ENCODE measurements at places on chromosomes 2 and 18. TPM values are rescaled to one million over a fixed set of nuclear protein-coding genes. Genes with fewer than 3 reads are reported as not detected.

GRCh38 chr2:152883951-152884487 is 165.6 kb downstream of the ARL6IP6 start:
- H3K27me3 ChIP-seq = no peaks in the 10 kb centered on the region
- no peak overlapping the region for H3K27ac ChIP-seq
- H3K4me3 ChIP-seq = no peak overlapping the region

DNA sequence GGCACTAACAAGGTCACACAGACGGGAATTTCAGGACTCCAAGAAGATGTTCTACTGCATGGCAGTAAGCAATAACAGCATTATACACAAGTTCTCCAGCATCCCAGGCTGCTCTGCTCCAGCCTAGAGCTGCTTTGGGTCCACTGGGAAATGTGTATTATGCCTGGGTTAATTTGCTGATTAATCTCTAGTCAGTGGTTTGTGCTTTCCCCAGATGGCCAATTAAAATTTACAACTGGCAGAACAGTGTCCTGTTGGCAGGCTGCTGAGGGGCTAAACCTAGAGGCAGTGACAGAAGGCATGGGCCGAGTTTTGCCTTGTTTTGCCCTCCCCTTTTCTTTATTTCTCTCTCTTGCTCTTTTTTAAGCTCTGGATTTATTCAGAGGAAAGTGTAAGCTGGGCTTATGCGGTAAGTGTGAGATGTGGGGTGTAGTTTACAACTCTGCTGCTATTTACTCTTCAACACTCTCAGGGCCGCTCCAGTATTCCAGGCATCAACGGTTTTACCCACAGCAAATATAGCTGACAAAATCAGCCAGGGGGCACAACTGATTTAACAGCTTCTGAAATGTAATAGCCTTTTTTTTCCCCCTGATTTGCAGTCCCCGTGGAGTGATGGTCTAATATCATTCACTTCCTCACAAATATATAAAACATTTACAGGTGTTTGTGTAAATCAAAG is 348.0 kb downstream of the GPD2 start:
- H3K36me3 ChIP-seq = no peaks in the 10 kb centered on the region
- no peak for DNase-seq
- no peak overlapping the region for H3K27ac ChIP-seq
- no peaks in the 10 kb centered on the region for H3K4me1 ChIP-seq

DNA sequence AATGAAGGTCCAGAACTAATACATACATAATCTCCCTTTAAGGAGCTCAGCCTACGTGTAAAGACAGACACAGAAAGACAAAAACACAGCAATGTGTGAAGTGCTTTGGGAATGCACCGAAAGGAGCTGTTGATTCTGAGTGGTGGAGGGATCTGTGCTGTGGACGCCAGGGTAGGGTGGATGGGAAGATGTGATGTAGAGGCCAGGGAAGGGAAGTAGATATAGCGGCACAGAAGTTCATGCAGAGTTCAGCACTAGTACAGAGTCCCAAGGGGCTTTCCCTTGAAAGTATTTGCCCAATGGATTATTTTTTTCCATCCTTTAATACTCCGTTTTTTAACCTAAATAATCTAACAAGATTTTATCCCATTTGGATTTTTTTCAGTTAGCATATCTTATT is 32.1 kb upstream of the DOCK10 start:
- H3K4me3 ChIP-seq = no peak overlapping the region
- DNase-seq = no peak
- no peaks in the 10 kb centered on the region for H3K27me3 ChIP-seq
- no peaks in the 10 kb centered on the region for H3K36me3 ChIP-seq
- no peaks in the 10 kb centered on the region for H3K4me1 ChIP-seq

DNA sequence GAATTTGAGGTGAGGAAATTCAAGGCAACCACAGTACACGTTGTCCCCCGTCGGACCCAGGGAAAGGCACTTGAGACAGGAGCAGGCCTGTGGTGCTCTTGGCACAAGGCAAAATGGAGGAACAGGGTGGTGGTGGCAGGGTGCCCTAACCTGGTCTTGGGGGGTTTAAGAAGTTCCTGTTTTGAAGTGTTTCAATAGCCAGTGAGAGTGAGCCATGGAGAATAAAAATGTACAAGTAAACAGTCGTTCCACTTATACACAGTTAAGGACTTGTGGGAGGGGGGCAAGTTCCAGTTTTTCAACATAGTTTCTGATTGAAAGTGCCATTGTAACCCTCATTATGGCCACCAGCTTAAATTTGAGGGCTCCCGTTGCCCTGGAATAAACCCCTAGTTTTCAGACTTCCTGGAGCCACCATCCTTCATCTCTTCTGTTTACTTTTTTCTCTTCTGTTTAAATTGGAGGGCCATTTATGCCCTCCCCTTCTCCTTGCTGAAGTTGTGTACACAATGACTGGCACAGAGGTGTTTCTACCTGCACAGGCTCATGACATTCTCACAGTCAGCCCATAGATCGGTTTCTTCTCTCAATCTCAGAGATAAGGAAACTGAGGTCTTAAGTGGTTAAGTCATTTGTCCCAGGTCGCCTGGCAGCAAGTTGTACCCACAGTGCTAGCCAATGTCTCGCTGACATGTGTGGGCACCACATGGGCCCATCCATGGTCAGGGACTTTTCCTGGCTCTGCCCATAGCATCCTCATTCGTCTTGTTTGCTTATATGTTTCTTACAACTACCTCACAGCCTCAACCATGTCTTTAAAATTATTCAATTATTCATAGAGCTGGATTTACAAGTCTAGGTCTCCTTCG is 66.0 kb upstream of the ST3GAL5 start:
- no peak overlapping the region for H3K27ac ChIP-seq
- H3K36me3 ChIP-seq = no peaks in the 10 kb centered on the region
- no peak for DNase-seq
- no peaks in the 10 kb centered on the region for H3K4me1 ChIP-seq
- H3K27me3 ChIP-seq = no peaks in the 10 kb centered on the region

DNA sequence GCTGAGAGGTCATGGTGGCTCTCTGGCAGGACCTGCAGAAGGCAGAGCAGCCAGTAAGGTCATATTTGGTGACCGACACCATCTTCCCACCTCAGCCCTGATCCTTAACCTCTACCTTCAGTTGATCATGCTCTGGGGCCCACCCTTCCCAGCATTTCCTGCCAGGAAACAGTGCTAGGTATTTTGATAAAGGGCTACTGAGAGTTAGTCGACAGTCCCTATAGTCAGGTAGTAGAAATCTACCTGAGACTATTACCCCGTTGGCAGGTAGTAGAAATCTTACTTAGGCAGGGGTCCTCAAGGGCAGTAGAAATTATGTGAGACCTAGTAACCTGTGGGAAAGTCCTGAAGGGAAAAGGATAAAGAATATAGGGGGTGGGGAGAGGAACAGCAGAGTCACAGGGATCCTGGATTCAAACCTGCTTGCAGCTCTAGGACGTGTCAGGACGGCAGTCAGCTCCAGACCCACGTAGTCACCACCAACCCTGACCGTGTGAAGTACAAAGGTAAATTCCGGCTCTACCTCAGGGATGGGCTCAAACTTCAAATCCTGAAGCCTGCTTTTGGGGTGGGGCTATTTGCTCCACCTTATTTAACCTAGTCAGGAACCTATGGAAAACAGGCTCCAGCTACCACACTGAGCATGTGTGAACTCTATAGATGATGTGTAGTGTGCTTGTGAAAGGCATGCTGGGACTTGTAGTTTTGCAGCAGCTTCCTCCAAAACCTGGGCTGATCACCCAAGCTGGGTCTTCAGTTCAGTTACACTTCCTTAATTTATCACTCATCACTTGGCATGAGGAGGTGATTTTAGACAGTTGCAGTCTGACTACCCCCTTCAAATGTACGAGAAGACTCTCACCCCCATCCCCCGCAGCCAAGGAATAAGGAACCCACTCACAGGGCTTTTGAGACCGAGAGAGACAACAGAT is at the start of gene DQX1:
Gene DQX1, minus strand, starts transcription at position 515 of the 932 bp plus-strand sequence. Its CDS starts 502 bp downstream, at position 13.
- peaks cover 34% of the 10 kb centered on the region for H3K27me3 ChIP-seq
- peak; percentile 44 for DNase-seq
- H3K36me3 ChIP-seq = peaks cover 10% of the 10 kb centered on the region
- no peak within 1 kb of the TSS for H3K4me3 ChIP-seq
- H3K27ac ChIP-seq = no peak within 1 kb of the TSS

- H3K36me3 ChIP-seq = no peaks in the 10 kb centered on the region
- DNase-seq = no peak
- no peak overlapping the region for H3K4me3 ChIP-seq
- H3K4me1 ChIP-seq = no peaks in the 10 kb centered on the region
- no peaks in the 10 kb centered on the region for H3K27me3 ChIP-seq
- H3K27ac ChIP-seq = no peak overlapping the region
Measured at GRCh38 chr2:158315000-158315399, 141.6 kb downstream of the CCDC148 start.

DNA sequence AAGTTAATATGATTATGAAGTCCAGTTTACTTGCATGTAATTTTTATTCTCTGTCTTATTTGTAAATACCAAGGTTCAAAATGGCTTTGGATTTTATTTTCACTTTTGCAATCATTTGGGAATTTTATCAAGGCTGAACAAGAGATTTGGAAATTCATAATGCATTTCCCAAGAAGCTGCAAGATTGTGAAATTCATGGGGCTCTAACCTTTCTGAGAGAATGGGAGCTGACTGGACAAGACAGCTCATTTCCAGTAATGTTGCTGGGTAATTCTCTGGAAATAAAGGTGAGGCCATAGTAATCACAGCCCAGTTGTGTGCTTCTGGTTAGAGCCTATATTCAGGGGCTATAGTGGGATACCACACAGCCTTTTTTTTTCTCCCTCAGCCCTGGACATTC is 21.5 kb upstream of the NABP1 start:
- no peaks in the 10 kb centered on the region for H3K4me1 ChIP-seq
- no peaks in the 10 kb centered on the region for H3K36me3 ChIP-seq
- no peaks in the 10 kb centered on the region for H3K27me3 ChIP-seq
- H3K4me3 ChIP-seq = no peak overlapping the region
- peak; percentile 92 for DNase-seq

DNA sequence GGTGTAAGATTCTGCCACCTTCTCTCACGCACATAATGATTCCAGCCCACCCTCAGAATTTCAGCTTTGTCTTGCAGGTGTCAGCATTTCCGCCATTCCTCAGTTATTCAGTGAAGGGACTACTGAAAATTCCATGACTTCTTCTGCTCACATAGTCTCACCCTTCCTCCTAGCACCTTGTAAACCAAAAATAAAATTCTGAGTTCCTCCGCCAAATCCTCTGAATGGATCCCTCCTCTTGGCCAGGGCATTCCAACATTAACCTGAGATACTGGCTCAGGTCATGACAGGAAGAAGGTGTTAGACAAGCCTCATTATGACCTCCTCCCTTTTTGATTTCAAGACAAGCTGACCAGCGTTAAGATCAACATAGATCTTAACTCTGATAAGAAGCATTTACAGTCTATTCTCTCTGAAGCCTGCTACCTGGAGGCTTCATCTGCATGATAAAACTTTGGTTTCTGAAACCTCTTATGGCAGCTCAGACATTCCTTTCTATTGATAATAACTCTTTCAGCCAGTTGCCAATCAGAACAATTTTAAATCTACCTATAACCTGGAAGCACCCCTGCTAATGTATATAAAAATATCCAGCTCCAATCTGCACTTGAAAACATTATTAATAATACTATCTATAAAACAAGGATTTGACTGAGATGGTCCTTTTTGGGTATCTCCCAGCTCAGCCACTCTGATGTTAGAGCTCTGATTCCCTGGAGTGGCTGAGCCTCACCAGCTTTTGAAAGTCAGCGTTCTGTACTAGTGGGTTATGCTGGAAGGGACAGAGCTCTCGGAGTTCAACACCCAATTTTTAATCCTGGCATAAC is 136.4 kb upstream of the APCDD1 start:
- no peaks in the 10 kb centered on the region for H3K4me1 ChIP-seq
- no peaks in the 10 kb centered on the region for H3K36me3 ChIP-seq
- no peaks in the 10 kb centered on the region for H3K27me3 ChIP-seq
- H3K4me3 ChIP-seq = no peak overlapping the region
- DNase-seq = no peak

GRCh38 chr18:79516441-79516931 is 120.8 kb downstream of the NFATC1 start:
- no peaks in the 10 kb centered on the region for H3K36me3 ChIP-seq
- DNase-seq = no peak
- H3K27me3 ChIP-seq = no peaks in the 10 kb centered on the region
- H3K27ac ChIP-seq = peak overlapping the region; percentile 25

DNA sequence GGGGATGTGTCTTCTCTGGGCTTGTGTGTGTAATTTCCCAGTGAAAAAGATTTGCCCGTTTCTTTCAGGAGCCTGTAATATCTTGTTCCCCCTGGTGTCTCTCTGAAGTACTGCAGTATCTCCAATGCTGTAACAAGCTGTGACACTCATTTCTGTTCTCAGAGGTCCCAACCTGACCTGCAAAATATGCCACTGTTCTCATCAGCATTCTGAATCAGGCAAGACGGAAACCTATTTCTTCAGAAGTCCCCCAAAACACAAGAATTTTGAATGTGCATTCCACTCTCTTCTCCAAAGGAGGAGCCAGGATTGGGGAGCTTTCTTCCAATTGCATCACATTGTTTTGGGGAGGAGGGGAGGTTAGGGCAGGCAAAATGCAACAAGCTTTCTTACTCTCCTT is 77.0 kb upstream of the CNGA3 start:
- peak; percentile 75 for DNase-seq
- no peaks in the 10 kb centered on the region for H3K4me1 ChIP-seq
- no peaks in the 10 kb centered on the region for H3K36me3 ChIP-seq
- H3K4me3 ChIP-seq = no peak overlapping the region
- no peaks in the 10 kb centered on the region for H3K27me3 ChIP-seq

- no peak overlapping the region for H3K4me3 ChIP-seq
- no peaks in the 10 kb centered on the region for H3K36me3 ChIP-seq
- no peaks in the 10 kb centered on the region for H3K4me1 ChIP-seq
- H3K27me3 ChIP-seq = no peaks in the 10 kb centered on the region
- no peak overlapping the region for H3K27ac ChIP-seq
Measured at GRCh38 chr2:229591611-229592010, 122.7 kb downstream of the DNER start.

DNA sequence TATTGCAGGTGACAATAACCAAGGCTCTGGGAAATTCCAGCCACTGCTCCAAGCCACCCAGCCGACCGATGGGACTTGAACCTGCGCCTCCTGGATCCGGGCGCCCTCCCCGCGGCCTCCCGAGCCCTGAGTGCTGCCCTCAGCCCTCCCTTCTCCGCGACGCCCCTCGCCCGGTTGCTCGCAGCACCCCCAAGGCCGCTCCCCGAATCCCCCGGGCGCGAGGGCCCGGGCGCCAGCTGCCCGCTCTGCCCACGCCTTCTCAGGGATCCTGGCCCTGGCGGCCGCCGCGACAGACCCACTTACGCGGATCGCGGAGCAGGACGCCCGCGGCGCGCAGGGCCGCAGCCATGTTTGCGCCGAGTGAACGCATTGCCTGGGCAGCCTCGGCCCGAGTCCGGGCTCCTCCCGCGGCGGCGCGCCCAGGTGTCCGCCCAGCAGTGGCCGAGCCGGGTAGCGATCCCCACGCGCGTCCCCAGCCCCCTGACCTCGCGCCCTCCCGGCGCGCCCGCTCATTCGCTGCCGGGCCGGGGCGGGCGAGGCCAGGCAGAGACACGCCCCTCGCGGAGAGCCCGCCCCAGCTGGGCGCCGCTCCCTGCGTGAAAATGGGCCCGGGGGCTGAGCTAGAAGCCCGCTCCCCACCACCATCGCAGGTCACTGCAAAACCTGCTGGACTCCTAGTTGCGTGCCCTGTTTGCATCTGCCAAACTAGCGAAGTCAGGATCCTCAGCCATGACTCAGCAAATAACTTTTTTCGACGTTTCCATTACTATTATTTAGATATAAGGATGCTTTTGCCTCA is at the start of gene FECH:
Gene FECH, minus strand, starts transcription at position 452 of the 799 bp plus-strand sequence. Its CDS starts 82 bp downstream, at position 370.
- H3K36me3 ChIP-seq = no peaks in the 10 kb centered on the region
- H3K27ac ChIP-seq = peak within 1 kb of the TSS; percentile 69
- H3K27me3 ChIP-seq = no peaks in the 10 kb centered on the region
- H3K4me1 ChIP-seq = peaks cover 5% of the 10 kb centered on the region
- DNase-seq = peak; percentile 81

GRCh38 chr18:63951302-63951705 is 2.2 kb downstream of the HMSD start:
- peaks cover 29% of the 10 kb centered on the region for H3K27me3 ChIP-seq
- no peak overlapping the region for H3K27ac ChIP-seq
- no peak overlapping the region for H3K4me3 ChIP-seq
- no peaks in the 10 kb centered on the region for H3K36me3 ChIP-seq
- peaks cover 2% of the 10 kb centered on the region for H3K4me1 ChIP-seq

The LYG2 gene
- total RNA-seq = not detected

The OTOF gene
- not detected for total RNA-seq
